ENCODE measurements at places on chromosomes 7 and 10. TPM values are rescaled to one million over a fixed set of nuclear protein-coding genes. Genes with fewer than 3 reads are reported as not detected.
A peak's percentile ranks its signal among the peaks of the same experiment; 100 is the strongest.

GRCh38 chr7:102981451-102981850 is 68.7 kb downstream of the LRRC17 start:
- no peak overlapping the region for H3K27ac ChIP-seq
- H3K4me1 ChIP-seq, result no peaks in the 10 kb centered on the region
- no peaks in the 10 kb centered on the region for H3K36me3 ChIP-seq
- DNase-seq, result no peak
- H3K27me3 ChIP-seq, result no peaks in the 10 kb centered on the region

GRCh38 chr7:46707973-46708372 is 786.9 kb upstream of the IGFBP3 start:
- no peaks in the 10 kb centered on the region for H3K27me3 ChIP-seq
- no peak for DNase-seq
- no peak overlapping the region for H3K27ac ChIP-seq
- H3K4me3 ChIP-seq, result no peak overlapping the region

GRCh38 chr7:158707610-158708009 is 3.0 kb upstream of the NCAPG2 start:
- H3K27me3 ChIP-seq, result no peaks in the 10 kb centered on the region
- H3K4me1 ChIP-seq, result peaks cover 6% of the 10 kb centered on the region
- no peak for DNase-seq
- no peaks in the 10 kb centered on the region for H3K36me3 ChIP-seq

DNA sequence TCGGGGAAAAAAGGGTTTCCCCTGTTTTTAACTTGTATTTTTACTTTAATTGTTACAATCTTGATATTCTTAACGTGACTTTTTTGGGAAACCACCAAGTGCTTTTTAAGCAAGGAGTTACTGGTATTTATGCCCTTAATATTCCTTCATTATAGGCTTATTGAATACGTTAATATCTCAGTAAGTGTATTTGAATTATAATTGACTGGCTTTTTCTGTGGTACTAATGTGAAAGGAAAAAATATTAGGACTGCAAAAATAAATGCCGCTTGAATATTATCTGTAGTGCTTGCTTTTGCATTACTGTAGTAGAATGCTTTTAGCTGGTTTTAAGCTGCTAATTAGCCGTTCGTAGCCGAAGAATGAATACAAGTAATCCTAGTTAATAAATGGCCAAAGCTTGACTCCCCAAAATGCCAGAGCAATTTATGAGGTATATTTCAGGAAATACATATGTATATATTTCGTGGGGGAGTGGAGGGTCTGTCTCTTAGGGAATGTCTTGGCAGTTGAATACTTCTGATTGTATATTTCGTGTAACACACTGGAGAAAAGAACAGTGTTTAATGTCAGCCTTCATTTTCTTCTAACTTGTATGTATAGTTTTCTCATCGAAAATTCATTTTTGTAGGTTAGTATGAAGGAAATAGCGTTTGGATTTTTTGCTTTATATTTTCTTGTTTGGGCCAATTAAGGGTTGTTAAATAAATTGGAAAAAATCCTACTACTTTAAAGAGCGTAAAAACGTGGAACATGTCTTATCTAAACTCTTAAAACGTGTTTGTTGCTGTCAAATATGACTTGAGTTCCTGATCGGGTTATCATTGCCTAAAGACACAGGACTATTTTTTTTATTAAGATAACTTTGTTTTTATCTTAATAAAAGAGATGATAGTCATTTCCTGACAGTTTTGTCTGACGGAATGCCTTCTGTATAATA is 1.5 kb downstream of the PDCD4 start:
- no peaks in the 10 kb centered on the region for H3K27me3 ChIP-seq
- peak overlapping the region; percentile 77 for H3K4me3 ChIP-seq
- DNase-seq, result no peak

DNA sequence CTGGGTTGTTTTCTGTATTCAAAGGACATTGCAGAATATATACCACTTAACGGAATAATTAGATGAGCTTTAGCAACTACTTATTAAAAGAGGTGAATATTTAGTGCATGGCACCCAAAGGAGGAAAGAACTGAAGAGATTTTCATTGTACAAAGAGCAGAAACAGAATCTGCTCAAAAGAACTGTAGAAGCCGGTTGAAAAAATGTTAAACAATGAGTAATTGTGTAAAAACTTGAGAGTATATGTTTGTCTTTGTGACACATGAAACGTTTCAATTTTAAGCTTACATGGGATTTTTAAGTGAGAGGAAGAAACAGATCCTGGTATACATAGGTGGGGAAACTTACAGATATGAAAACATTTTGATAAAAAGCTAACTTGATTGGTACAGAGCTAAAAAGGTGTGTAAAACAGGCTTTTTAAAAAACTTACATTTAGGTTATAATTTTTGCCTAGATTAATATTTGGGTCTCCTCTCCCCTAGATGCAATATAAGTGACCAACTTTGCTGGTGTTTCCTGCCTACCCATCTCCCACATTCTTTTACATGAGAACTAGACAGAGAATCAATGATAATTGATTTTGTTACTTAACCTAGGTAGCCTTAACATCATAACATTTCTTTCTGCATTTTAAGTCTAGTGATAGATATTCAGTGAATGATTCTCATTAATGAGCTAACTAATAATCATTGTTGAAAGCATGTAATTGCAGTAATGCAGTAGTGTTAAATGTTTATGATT is 6.8 kb downstream of the ARL5B start:
- H3K4me3 ChIP-seq, result no peak overlapping the region
- DNase-seq, result no peak
- no peak overlapping the region for H3K27ac ChIP-seq
- peaks cover 9% of the 10 kb centered on the region for H3K4me1 ChIP-seq
- H3K36me3 ChIP-seq, result peaks cover 2% of the 10 kb centered on the region

Gene GJD4
- total RNA-seq, result not detected

Gene FAM237B
- total RNA-seq, result not detected

Gene AVPI1
- 15.6 TPM for total RNA-seq

Gene FAM221A
- 12.9 TPM for total RNA-seq
